ENCODE measurements at places on chromosomes 3 and 15.

GRCh38 chr3:69499899-69500421 is 114.1 kb upstream of the FRMD4B start:
- peak; percentile 62 for DNase-seq

DNA sequence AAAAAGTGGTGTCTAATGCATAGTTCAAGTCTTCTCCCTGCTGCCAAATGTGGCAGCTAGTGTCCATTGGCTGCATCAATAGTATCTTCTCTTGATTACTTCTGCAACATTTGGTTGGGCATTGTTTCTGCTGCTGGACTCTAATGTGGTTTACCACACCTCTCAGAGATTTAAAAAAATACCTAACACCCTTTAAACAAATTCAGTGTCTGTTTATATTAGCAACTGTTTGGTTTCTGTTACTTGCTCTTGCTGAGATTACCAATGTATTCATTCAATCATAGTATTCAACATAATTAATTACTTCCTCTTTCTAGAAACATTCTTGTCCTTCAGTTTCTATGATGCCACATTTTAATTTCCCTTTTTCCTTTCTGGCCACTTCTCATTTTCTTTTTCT is 20.3 kb upstream of the NECTIN3 start:
- no peak for DNase-seq

DNA sequence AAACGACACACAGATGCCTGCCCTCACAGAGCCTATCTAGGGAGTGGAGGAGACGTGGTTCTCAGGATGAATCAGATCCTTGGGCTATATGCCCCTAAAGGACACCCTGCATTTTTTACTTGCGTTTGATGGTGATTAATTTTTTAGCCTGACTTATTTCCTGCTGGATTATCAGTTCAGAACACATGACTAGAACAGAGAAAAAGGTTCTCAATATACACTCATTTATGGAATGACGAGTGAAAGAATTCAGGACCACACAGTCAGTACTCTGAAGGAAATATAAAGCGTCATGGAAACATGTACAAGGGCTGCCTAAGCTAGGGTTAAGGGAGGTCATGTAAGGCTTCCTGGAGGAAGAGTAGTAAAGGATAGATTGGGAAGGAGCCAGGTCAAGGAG is 121.8 kb downstream of the SSR3 start:
- no peak for DNase-seq

- no peak for DNase-seq
Observed at GRCh38 chr15:60830479-60830878, 351.5 kb upstream of the ICE2 start.

GRCh38 chr3:55166576-55167555 is 239.0 kb upstream of the LRTM1 start:
- no peak for DNase-seq

DNA sequence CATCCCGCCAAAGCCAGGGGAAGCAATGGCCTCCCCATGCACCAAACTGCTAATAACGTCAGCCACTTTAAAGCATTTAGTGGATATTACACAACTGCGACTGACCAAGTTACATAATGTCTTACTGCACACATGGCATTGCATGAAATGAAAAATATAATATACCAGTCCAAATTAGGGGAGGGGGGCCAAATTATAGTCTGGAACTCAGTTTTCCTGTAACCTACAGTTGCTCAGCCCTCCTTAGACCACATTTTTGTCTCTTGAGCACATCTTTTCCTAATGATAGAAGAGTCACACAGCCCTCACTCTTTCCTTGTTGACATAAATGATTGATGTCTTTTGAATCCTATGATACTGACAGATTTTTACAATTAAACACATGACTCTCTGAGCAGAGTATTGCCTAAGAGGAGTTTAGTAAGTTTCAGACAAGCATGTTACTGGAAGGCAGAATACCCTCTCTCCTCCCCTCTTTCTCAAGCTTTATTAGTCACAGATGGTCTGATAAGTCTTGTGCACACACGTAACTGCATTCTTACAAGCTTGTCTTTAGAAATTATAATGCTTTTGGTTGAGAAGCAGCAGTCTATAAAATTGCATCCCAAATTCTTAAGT is 1.1 kb upstream of the PLD1 start:
- DNase-seq = peak; percentile 62

DNA sequence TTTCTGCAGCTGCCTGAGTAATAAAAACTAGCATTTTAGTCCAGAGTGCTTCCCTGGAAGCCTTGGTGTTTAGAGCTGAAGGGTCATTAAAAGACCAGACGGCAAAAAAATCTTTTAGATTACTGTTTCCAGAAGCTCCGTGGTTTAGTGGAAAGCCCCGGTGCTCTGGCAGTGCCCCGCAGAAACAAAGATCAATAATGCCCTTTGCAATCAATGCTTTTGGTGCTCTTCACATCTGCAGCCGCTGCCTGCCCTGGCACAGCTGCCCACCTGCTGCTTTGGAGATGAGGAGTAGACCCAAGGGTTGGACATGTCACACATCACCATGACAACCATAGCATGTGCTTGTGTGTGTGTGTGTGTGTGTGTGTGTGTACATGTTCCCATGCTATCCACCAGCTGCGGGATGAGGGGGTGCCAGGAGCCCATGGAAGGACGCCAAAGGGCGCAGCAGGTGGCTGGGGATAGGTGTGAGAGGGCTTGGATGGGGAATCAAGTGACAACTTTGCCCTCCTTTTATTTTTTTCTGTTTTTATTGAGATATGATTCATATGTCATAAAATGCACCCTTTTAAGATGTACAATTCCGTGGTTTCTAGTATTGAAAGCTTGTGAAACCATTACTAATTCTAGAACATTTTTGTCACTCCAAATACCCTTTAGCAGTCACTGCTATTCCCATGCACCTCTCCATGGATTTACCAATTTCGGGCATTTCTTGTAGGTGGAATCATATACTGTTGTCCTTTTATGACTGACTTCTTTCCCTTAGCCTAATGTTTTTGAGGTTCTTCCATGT is 75.7 kb upstream of the KLHL25 start:
- DNase-seq = peak; percentile 30

DNA sequence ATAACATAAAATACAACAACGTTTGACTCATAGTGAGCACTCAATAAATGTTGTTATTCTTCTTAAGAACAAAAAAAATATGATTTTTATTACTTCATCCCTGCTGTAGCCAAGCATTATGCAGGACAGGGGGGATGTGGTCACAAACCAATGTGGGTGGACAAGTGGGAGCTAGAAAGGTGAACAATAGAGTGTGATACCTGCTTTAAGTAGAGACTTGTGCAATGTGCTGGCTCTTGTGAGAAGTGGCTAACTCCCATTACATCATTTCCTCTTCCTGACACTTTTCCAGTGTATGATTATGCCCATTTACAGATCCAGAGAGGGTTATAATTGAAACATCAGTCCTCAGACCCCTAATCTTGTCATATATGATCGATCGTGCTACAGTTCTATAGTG is 193.6 kb downstream of the UBE2E2 start:
- no peak for DNase-seq

- DNase-seq = no peak
Observed at GRCh38 chr15:60646595-60646994, 167.7 kb upstream of the ICE2 start.

- DNase-seq = no peak
Observed at GRCh38 chr3:189139611-189139940, 32.2 kb upstream of the TPRG1 start.

DNA sequence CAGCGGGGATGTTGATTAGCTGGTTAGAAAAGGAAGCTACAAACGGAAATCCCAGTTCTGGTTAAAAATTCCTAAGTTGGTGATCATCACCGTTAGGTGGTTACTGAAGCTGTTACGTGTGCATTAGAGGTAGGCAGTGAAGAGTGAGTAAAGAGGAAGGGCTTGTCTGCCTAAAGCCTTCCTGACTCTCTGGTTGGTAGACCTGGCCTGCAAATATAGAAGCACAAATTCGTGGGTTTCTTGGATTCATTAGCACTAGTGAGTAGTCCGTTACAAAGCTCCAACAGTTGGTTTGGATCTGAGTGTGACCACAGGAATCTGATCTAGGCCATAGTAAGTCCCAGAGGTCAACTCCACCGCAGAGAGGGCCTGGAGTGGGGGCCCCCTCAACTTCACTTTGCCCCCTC is 174.0 kb upstream of the TP63 start:
- peak; percentile 30 for DNase-seq

GRCh38 chr15:83164771-83165404 is 42.7 kb downstream of the HDGFL3 start:
- no peak for DNase-seq

DNA sequence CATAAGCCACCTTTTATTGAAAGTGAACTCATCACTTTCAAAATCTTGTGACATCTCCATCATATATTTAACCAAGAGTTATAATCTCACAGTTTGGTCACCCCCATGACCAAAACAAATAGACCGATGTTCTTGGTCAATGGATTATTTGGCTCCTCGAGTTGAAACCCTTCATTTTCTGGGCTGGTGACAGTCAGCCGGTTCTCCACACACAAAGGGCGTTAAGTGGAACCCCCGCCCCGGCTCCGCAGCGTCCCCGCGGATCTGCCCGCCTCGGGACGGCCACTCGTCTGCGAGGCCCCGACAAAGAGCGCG is 772 bp downstream of the TSPAN3 start:
- DNase-seq = no peak

GRCh38 chr3:4546346-4547178 is 53.4 kb downstream of the ITPR1 start:
- no peak for DNase-seq

DNA sequence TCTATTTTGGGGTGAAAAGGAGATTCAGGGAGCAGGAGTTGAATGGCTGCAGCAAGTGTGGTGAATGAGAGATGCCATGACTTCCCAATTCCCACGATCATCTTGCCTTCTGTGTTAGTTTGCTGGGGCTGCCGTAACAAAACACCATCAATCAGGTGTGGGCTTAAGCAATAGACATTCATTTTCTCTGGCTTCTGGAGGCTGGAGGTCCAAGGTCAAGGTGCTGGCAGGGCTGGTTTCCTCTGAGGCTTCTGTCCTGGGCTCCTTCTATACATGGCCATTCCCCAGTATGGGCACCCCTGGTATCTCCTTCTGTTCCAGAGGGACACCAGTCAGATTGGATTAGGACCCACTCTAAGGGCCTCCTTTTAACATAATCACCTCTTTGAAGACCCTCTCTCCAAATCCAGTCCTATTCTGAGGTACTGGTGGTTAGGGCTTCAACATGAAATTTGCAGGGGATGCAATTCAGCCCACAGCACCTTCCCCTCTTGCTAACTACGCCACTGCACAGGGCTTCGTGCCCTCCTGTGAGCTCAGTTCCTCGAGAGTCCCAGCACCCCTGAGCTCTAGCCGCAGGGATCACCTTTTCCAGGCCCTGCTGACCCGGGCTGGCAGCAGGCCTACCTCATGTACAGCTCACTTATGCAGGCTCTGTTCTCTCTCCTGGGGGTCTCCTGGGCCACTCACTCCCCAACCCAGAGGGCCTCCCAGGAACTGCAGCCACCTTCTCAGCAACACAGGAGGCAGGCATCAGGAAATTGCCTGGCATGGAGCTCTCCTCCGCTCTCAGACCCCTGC is 37.3 kb upstream of the SLC6A11 start:
- DNase-seq = no peak

DNA sequence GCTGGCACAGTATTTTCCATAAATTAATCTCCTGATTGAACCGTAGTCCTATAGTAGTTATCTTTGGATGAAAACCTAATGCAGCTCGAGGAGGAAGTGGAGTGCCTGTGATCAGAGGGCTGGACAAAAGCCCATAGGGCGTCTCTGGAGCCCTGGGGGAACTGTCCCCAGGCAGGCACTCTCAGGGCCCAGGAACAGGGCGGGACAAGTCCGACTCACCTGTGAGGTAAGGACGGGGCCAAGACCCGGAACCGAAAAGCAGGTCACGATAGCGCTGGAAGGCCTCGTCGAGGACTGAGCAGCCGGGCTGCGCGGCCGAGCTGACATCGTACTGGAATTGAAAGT is 341 bp downstream of the HEXA start:
- DNase-seq = no peak

DNA sequence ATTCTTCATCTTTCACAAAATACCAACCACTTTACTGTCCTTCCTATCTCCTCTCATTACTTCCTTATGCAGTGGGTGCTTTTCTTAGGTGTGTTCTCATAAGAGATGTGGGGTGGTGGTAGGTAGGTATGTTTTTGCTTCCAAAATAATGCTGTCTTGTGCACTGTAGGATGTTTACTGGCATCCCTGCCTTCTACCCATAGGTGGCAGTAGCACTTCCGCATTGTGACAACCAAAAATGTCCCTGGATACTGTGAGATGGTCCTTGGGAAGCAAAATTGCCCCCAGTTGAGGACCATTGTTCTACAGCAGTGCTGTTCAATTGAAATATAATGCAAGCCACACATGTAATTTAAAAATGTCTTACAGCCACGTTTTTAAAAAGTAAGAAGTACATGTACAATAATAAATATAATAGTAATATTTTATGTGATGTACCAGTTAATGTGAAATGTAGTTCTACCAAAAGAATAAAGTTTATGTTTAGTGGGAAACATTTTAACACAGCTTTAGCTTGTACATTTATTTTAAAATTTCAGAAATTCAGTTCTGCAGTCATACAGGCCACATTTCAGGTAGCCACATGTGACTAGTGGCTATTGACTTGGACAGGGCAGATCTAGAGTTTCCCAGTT is 75.2 kb downstream of the NEO1 start:
- DNase-seq = no peak

- DNase-seq = no peak
Observed at GRCh38 chr15:79160211-79160610, 69.6 kb upstream of the RASGRF1 start.

GRCh38 chr3:144351773-144352365 is 380.2 kb downstream of the DIPK2A start:
- DNase-seq = no peak

DNA sequence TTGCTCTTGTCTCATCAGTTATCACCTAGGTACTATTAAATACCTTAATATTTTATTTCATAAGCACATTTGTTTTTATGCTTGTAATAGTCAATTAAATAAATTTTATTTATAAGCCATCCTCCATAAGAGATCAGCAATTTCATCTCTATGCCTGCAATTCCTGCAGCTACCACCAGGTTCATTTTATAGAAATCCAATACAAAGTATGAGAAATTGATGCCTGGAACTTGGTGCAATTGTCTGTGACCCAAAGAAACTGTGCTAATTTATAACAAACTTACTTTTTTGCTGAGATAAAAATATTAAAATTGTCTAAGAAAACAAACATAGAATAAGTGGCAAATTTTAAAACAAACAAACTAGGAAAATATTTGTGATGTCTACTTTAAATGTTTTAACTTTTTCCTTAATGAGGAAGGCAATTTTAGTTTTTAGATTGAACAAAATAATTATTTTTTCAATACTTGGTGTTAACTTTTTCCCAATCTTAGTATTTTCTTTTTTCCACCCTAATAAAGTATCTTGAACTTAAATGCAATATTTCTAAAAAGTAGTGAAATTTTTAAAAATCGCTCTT is 1026.6 kb downstream of the ROBO1 start:
- no peak for DNase-seq

Data from right hindlimb (tissue), 1 donor.